ENCODE measurements at places on chromosomes 5 and 9. TPM values are rescaled to one million over a fixed set of nuclear protein-coding genes. Genes with fewer than 3 reads are reported as not detected.

Gene SLCO6A1
- not detected for total RNA-seq

Gene GALNT12
- 13.8 TPM for total RNA-seq

Gene TTC23L
- not detected for total RNA-seq

Gene ORM2
- total RNA-seq: not detected

Gene SPDL1
- 12.2 TPM for total RNA-seq

Gene CD72
- total RNA-seq: 4.4 TPM

Gene ADGRV1
- 0.22 TPM for total RNA-seq

Gene PCDHGC4
- total RNA-seq: not detected
